ENCODE measurements at places on chromosomes 6 and 20.
A peak's percentile ranks its signal among the peaks of the same experiment; 100 is the strongest.

DNA sequence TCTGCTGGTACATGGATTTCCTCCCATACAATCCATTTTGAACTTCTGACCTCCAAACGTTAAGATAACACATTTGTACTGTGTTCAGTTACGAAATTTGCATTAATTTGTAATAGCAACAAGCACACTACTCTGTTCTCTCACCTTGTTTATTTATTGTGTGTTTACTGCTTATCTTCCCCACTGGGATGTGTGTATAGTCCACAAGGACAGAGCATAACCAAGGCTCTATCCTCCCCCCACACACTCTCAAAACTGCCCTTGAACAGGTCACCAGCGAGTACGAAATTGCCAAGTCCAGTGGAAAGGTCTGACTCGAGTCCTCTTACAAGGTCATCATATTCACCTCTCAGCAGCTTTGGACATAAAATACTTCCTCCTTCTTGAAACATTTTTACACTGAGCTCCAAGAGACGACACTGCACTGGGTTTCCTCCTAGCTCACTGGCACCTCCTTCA, 18.6 kb downstream of the ADTRP start:
- DNase-seq: no peak

DNA sequence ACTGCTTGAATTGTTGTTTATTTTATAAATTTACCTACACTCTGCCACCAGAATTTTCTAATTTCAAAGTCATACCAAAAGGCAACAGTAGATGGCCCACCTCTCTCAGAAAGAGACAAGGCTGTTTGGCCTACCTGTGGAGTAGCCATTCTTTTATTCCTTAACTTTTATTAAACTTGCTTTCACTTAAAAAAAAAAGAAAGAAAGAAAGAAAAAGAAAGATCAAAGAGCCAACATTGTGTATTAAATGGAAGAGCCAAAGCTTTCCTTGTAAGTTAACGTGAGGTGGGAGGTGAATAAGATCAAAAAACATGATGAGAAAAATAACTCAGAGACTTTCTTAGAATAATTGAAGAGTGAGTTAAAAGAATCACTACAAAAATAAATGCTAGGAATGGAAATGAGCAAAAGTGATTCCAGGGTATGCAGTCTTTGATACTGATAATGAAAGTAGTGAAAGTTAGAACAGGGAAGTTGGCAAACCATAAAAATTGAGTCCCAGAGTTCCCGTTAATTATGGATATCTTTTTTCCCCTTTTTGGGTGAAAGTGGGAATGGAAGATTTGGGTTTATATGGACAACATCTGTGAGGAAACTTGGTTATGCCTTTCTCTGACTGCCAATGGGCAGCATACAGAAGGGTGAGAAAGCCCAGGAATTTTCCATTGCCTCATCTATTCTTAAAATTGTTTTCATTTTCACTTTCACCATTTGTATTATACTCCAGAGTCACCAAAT, 35.9 kb upstream of the MYB start:
- peak; percentile 28 for DNase-seq

DNA sequence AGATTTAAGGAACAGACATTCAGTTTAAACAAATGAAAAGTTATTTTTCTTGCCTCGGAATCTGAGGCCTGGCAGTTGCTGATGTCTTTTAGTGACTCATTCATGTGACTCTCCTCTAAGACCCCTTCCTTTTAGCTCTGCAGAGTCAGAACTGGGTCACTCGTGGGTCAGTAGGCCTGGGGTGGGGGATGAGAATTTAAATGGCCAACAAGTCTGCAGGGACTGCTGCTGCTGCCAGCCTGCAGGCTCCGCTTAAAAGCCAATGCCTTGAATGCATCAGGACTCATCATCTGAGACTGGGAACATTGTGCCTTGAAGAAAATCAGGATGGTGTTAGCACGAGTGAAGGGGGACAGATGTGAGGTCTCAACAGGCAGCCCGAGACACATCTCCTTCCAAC, 404.3 kb downstream of the CDH26 start:
- DNase-seq: no peak

DNA sequence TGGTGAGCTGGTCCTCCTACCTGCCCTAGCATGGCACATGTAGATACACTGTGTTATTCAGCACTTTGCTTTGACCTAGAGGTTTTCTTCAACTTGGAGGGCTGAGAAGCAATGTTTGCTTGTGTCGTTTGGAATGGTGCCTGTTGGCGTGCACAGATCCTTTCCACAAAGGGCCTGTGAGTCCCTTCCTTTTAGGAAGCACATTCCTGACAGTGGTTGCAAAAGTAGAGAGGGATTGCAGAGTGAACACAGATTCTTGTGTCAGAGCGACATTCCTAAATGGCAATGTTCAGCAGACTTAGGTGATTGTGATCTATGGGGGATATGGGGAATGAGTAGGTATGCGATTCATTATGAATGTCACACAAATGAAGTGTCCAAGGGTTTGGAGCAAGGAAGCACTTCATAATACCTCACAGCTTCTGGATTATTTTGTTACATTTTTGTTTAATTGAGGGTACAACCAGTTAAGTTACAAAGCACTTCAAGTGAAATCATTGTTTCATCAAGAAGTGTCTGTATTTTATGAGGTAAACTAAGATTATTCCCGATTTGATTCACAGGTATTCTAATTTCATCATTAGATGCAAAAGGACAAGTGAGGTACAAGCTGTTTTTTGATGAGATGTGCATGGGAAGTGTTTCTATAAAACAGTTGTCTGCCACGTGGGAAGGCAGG, 713 bp upstream of the RNF144B start:
- no peak for DNase-seq

GRCh38 chr6:85047818-85048217, 283.4 kb upstream of the TBX18 start:
- no peak for DNase-seq

GRCh38 chr6:148091394-148091793, 251.2 kb upstream of the SASH1 start:
- no peak for DNase-seq

- DNase-seq: no peak
Measured at GRCh38 chr20:6152777-6153176, 29.9 kb upstream of the FERMT1 start.

- no peak for DNase-seq
Measured at GRCh38 chr6:112526594-112526993, 179.5 kb downstream of the RFPL4B start.

DNA sequence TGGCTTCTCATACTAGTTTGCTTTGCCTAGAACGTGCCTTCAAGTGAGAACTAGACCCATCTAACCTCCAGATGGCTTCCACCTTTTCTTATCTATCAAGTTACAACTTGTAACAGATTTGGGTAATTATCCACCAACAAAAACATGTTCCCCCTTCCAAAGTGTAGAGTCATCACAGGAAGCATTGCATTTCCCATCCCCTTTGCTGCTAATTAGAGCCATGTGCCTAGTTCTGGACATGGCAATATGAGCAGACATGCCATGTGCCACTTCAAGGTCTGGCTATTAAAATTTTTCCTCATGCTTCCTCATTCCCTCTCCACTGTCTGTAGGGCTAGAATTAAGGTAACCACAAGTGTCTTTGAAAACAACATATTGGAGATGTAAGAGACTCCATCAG, 814.4 kb downstream of the TENT5A start:
- no peak for DNase-seq

DNA sequence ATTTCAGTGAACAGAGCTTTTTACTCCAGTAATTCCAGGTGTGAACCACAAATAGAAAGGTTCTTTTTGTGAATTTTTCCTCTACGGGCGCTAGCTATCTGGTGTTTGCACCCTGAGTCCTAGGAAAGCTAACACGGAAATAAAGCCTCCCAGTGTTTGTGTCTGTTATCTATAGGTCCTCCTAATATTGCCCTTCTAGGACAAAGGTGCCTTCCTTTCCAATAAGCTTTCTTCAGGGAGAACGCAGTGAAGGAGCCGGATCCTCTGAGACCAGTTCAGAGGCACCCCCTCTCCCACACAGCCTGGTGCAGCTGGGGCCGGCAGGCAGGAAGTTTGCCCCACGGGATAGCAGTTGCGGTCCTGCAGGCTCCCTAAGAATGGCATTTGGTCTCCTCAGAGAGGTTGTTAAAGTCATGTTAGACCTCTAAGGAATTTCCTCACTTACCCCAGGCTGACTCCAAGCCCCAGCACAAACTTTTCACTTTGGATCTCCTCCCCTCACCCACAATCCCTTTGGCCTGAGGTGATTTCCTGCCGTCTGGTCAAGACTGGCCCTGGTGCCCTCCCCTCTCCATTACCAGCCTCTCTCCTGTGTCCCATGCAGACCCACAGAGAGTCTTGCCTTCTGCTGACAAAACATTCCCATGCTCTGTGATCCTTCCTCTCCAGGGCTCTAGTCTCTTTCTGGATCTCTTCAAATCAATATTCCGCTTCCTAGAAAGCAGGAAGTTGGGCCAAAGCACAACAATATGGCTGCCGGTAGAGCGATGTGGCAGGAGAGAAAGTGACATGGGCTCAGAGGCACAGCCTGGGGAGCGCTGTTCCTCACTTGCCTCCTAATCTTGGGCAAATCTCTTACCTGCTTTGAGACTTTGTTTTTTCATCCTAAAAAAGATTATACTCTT, 126.0 kb downstream of the MOXD1 start:
- DNase-seq: no peak

DNA sequence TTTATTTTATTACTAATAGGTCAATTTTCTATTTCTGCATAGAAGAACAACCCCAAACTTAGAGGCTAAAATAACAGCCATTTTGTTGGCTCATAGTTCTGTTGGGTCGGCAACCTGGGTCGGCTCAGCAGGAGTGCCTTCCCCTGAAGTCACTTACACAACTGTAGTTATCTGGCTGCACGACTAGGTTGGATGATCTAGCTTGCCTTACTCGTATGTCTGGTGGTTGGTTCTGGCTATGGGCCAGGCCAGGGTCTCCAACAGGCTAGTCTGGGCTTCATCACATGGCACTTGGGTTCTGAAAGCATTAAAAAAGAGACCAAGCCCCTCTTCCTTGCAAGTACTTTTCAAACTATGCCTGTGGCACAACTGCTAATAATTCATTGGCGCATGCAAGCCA, 53.5 kb downstream of the STXBP5 start:
- DNase-seq: no peak

DNA sequence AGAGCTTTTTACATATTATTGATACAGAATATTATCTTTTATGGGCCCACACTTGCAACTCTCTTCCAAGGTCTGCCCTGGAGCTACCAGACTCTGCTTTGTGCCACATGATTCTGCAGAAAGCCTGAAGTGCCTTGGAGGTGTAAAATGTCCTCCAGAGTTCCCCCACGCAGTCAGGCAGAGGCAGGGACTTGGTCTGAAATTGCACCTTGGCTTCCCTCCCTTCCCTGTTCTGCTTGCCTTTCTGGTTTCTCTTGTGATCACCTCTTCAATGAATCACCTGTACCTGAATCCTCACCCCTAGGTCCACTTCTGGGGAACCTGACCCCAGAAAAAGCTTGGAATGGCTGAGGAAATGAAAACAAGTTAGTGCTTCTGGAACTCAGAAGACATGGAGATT, 43.0 kb upstream of the TGM2 start:
- DNase-seq: no peak

GRCh38 chr6:88480816-88481215, 314.7 kb upstream of the CNR1 start:
- no peak for DNase-seq

GRCh38 chr6:43878823-43879495, 108.9 kb downstream of the VEGFA start:
- no peak for DNase-seq

GRCh38 chr20:63533871-63534393, 3.2 kb downstream of the PTK6 start:
- peak; percentile 22 for DNase-seq

GRCh38 chr6:46983007-46983411, 59.1 kb downstream of the ADGRF1 start:
- no peak for DNase-seq

DNA sequence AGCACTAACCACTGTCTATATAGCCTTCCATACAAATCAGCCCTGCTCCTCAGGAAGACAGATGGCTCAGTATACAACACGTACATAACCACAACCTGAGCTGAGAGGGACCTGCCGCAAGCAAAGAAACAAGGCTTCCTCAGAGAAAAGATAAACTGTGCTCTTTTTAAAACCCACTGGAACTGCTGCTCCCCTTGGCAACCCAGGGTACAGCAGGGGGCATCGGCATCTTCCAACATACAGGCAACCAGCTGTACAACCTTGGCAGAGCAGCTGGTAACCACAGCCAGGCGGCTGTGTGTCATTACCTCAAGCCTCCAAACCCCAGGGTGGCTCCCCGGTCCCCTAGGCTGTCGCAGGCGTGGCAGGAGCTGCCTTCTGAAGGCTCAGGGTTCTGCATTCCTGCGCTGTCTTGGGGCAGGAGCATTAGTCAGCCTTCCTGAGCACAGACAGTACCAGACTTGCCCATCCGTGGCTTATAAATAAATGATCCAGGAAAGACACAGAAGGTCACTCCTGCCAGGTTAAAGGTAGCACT, 249.5 kb downstream of the ADGRG6 start:
- peak; percentile 71 for DNase-seq

- DNase-seq: no peak
Measured at GRCh38 chr6:25963426-25964123, 973 bp downstream of the TRIM38 start.

DNA sequence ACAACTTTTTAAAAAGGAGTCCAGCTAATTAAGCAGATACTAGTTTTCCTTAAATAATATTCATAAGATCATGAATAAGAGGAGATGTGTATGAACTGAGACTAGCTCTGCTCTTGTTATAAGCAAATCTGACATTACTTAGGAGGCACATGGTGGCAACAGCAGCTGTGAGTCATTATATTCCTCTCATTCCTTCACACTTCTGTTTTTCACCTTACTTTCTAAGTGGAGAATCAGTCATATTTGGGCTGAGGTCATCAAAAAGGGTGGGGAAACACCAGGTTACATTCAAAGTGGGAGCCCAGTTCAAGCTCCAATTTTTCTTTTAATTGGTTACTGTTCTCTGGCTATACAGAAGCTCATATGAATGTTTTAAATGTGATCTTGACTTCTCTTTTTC, 6.0 kb upstream of the RIPPLY2 start:
- DNase-seq: no peak

GRCh38 chr6:137816133-137816579, 50.9 kb upstream of the TNFAIP3 start:
- DNase-seq: peak; percentile 33

- no peak for DNase-seq
Measured at GRCh38 chr6:1463275-1463674, 73.9 kb downstream of the FOXF2 start.

DNA sequence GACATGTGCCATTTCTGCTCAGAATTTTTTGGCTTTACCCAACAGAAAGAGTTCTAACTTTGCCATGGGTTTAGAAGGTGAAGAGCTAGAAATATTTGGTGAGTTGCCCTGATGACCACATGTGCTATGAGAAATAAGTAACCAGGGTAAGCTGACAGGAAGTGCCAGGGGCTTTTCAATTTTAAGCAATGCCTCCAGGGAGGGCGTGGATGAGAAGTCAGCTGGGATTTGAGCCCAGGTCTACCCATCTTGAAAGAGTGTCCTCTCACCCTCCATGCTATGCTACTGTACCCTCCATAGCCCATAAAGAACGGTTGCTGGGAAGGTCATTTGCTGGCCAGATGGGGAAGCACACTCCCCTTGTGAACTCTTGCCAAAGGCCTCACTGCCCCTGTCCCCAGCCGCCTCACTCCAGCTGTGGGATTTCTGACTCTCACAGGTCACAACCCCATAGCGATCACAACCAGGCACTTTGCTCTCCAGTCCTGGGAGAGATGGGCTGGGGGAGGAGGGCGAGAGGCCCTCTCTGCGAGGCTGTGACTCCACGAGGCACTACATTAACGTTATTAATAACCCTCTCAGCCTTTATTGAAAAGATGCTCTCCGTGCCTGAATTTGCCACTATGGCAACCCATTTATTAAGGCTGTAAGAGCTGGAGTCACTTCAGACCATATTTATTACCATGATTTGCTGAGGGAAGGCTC, 291.1 kb downstream of the DHX35 start:
- no peak for DNase-seq

Measured in activated naive CD4-positive, alpha-beta T cell treated with anti-CD3 and anti-CD28 coated beads, Interleukin-2, amount 10 ng/mL, durations not matched to agents 7 days and 5 days (primary cell).